ENCODE measurements at places on chromosomes 16 and 17. TPM values are rescaled to one million over a fixed set of nuclear protein-coding genes. Genes with fewer than 3 reads are reported as not detected.

Gene GRIN2A
- not detected for total RNA-seq

Gene TSPAN10
- 0.48 TPM for total RNA-seq

Gene DPEP1
- not detected for total RNA-seq

Gene KRTAP2-1
- not detected for total RNA-seq

Gene EEF2K
- total RNA-seq, result 25.5 TPM

Gene PLCG2
- total RNA-seq, result 3.6 TPM

Gene FA2H
- 0.13 TPM for total RNA-seq

Gene HS3ST3B1
- 20.0 TPM for total RNA-seq

Gene HOXB13
- not detected for total RNA-seq

Gene TEKT1
- not detected for total RNA-seq

Gene MRPS7
- total RNA-seq, result 37.9 TPM

Gene TPSAB1
- total RNA-seq, result not detected

Gene RABEP2
- 20.8 TPM for total RNA-seq

Gene CNTNAP1
- 1.5 TPM for total RNA-seq

Gene P2RX5
- total RNA-seq, result 16.9 TPM

Data from activated naive CD4-positive, alpha-beta T cell treated with anti-CD3 and anti-CD28 coated beads, Interleukin-2, amount 10 ng/mL, durations not matched to agents 5 hours and 36 hours (primary cell).